ENCODE measurements at places on chromosomes 6 and 20.

- DNase-seq = no peak
Observed at GRCh38 chr6:37977715-37978114, 158.2 kb downstream of the ZFAND3 start.

GRCh38 chr20:34639755-34640222, 37.1 kb downstream of the PIGU start:
- DNase-seq = no peak

DNA sequence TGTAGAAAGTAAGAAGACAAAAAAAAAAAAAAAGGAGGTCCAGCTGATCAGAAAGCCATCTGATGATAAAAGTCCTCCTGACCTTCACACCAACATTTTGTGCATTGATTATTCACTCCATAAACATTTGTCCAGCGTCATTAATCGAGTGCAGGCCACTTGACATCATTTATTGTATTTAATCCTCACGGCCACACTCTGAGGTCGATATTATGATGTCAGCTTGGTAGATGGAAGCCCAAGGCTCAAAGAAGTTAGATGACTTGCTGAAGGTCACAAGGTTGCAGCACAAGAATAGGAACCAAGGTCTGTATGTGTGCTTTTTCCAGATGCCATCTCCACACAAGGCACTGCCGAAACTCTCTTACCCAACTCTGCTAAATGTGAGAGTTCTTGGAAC, 328.4 kb downstream of the KIF16B start:
- no peak for DNase-seq

DNA sequence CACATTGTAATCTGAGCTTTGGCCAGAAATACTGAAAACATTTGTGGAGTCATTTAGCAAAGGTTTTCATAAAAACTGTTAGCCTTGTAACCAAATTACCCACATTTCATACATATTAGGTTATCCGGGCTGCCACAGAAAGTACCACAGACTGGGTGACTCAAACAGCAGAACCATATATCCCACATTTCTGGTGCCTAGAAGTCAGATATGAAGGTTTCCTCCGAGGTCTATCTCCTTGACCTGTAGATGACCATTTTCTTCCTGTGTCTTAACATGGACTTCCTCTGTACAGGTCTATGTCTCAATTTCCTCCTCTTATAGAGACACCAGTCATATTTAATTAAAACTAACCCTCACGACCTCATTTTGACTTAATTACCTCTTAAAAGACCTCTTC, 49.5 kb upstream of the SMIM28 start:
- no peak for DNase-seq

- DNase-seq = peak; percentile 7
Observed at GRCh38 chr6:9540534-9541126, 874.2 kb downstream of the TFAP2A start.
